ENCODE measurements at places on chromosomes 11 and 22. TPM values are rescaled to one million over a fixed set of nuclear protein-coding genes. Genes with fewer than 3 reads are reported as not detected.
A peak's percentile ranks its signal among the peaks of the same experiment; 100 is the strongest.

The ANKK1 gene
- not detected for total RNA-seq

The DERL3 gene
- total RNA-seq, result 10.6 TPM

The MCHR1 gene
- not detected for total RNA-seq

The SDHAF2 gene
- 50.7 TPM for total RNA-seq

The TBX10 gene
- not detected for total RNA-seq

The MS4A7 gene
- total RNA-seq, result 27.7 TPM

The RAB3IL1 gene
- total RNA-seq, result 16.8 TPM

The APOA4 gene
- not detected for total RNA-seq

The C22orf42 gene
- total RNA-seq, result not detected

The GSTT2 gene
- 0.48 TPM for total RNA-seq

The DRD4 gene
- not detected for total RNA-seq

The RFPL3 gene
- not detected for total RNA-seq

The GVQW3 gene
- 0.89 TPM for total RNA-seq

GRCh38 chr11:7019500-7020182 is 505 bp downstream of the ZNF214 start:
- H3K4me1 ChIP-seq, result peaks cover 3% of the 10 kb centered on the region
- peak; percentile 58 for DNase-seq

GRCh38 chr22:37187552-37187890 is 526 bp downstream of the C1QTNF6 start:
- DNase-seq, result no peak
- H3K36me3 ChIP-seq, result no peaks in the 10 kb centered on the region
- H3K27me3 ChIP-seq, result no peaks in the 10 kb centered on the region
- H3K27ac ChIP-seq, result peak overlapping the region; percentile 82
- no peaks in the 10 kb centered on the region for H3K4me1 ChIP-seq
- H3K4me3 ChIP-seq, result peak overlapping the region; percentile 32

GRCh38 chr11:27696115-27696514 is 4.1 kb downstream of the BDNF start:
- no peak overlapping the region for H3K4me3 ChIP-seq
- H3K27ac ChIP-seq, result no peak overlapping the region
- peaks cover 26% of the 10 kb centered on the region for H3K4me1 ChIP-seq
- no peaks in the 10 kb centered on the region for H3K36me3 ChIP-seq

GRCh38 chr11:16923987-16924386 is 90.2 kb downstream of the PLEKHA7 start:
- no peak for DNase-seq
- H3K4me3 ChIP-seq, result peak overlapping the region; percentile 52
- peak overlapping the region; percentile 8 for H3K27ac ChIP-seq
- no peaks in the 10 kb centered on the region for H3K36me3 ChIP-seq
- no peaks in the 10 kb centered on the region for H3K27me3 ChIP-seq
- H3K4me1 ChIP-seq, result no peaks in the 10 kb centered on the region

DNA sequence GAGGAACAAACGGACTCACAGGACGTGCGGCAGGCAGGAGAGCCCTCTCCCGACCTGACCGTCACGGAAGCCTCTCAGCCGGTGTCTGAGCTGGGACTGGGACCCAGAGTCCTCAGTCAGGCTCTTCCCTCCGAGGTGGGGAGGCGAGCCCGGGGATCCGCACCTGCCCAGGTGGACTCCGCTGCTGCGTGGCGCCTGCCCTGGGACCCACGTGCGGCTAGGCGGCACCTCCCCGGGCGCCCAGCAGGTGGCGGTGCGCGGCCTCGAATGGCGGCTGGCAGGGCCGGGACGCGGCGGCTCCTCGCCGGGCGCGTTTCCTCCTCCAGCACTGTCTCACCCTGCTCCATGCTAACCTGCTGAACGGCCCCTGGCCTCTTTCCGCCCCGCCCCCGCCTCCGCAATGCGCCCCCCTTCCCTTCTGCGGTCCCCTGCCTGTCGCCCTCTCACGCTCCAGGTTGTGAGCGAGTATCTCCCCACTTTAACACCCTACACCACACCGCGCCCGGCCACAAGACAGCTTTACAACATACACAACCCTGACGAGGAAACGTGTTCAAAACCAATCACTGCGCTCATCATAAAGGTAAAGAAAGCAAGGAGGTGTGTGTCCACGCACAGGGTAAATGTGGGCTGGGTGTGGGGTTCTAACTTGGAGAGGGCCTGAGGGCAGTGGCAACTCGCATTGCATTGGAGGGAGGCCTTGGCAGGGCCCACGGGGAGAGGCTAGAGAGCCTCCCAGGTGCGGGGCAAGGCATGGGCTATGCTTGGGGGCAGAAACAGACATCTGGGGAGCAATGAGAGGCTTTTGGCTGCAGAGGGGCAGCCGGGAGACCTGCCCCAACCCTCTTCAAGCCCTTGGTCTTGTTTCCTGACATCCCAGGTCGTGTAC is 25.9 kb upstream of the ATXN10 start:
- no peaks in the 10 kb centered on the region for H3K27me3 ChIP-seq
- no peaks in the 10 kb centered on the region for H3K36me3 ChIP-seq
- peak; percentile 63 for DNase-seq
- no peak overlapping the region for H3K27ac ChIP-seq

DNA sequence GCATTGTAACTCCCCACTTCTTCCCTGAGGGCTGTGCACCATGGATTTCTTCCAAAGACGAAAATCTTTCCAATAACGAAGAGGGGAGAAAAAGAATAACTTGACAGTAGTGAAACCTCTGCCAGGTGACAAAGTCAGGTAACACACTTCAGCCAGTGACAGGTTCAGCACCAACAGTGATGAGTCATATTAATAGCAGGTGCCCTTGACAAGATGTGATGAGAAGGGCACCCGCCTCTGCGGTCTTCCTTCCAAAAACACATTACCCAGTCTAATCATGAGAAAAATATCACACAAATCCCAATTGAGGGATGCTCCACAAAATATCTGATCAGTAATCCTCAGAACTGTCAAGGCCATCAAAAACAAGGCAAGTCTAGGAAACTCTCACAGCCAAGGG is 157.8 kb downstream of the EFCAB6 start:
- H3K27me3 ChIP-seq, result no peaks in the 10 kb centered on the region
- H3K4me3 ChIP-seq, result no peak overlapping the region
- H3K27ac ChIP-seq, result no peak overlapping the region
- no peaks in the 10 kb centered on the region for H3K4me1 ChIP-seq

DNA sequence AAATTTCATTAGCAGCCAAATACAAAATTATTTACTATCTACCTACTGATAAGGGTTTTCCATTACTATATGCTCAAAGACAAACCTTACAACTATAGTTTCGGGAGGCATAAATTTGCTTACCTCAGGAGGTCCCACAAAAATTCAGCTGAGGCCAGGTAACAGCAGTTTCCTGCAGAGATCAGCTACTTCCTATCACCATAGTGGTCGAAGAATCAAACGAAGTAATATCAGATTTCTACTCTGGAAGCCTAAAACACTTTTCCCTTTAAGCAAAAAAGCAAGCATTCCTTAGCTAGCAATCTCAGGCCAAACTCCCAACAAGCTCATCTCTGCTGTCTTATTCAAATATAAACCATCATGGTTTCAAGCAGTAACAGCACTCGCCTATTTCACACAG is 3.1 kb downstream of the NAP1L4 start:
- H3K27me3 ChIP-seq, result no peaks in the 10 kb centered on the region
- no peak for DNase-seq
- H3K36me3 ChIP-seq, result no peaks in the 10 kb centered on the region
- H3K27ac ChIP-seq, result no peak overlapping the region

DNA sequence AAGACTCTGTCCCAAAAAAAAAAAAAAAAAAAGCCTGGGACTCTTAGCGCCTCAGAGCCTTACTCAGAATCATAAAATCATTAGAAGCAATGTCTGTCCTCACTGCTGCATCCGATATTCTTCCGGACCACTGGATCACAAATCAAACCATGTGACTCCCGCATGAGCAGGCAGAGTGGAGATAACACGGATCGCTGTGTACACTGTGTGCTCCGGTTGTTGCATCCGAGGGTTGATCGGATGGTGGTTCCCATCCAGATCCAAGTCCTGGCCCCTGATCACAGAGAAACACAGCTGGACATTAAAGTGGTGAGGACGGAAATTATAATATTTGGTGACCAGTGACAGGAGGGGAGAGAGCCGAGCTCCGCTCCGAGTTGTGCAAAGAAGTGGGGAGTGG is 9.7 kb upstream of the TXNRD2 start:
- no peaks in the 10 kb centered on the region for H3K27me3 ChIP-seq
- peaks cover 5% of the 10 kb centered on the region for H3K36me3 ChIP-seq
- peak overlapping the region; percentile 80 for H3K27ac ChIP-seq
- no peak for DNase-seq
- no peak overlapping the region for H3K4me3 ChIP-seq

DNA sequence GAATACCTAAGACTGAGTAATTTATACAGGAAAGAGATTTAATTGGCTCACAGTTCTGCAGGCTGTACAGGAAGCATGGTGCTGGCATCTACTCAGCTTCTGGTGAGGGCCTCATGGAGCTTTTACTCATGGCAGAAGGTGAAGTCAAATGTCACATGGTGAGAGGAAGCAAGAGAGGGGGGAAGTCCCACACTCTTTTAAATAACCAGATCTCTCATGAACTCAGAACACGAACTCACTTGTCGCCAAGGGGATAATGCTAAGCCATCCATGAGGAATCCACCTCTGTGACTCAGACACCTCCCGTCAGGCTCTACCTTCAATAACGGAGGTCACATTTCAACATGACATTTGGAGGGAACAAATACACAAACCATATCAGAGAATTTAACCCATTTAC is 42.2 kb downstream of the BIRC2 start:
- H3K36me3 ChIP-seq, result peaks cover 51% of the 10 kb centered on the region
- peaks cover 12% of the 10 kb centered on the region for H3K4me1 ChIP-seq
- DNase-seq, result no peak
- no peaks in the 10 kb centered on the region for H3K27me3 ChIP-seq
- H3K27ac ChIP-seq, result no peak overlapping the region

DNA sequence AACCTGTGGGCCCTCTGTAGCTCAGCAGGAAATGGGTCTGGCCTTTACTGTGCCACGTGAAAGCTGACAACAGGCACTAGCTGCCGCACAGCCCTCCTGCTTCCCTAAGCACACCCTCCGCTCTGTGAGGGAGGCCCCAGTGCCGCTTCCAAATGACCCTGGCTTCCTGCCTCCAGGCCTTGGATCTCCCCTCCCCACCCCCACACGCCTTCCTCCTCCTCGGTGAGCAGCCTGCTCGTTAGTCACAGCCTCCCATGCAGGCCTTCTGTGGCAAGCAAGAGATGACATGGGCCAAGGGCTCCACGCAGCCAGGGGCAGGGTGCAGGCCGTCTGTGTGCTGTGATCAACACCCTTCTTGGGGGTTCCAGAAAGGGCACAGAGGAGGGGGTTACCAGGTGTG is 15.3 kb upstream of the RASL10A start:
- H3K4me1 ChIP-seq, result no peaks in the 10 kb centered on the region
- H3K27ac ChIP-seq, result no peak overlapping the region
- H3K4me3 ChIP-seq, result no peak overlapping the region
- H3K27me3 ChIP-seq, result no peaks in the 10 kb centered on the region
- H3K36me3 ChIP-seq, result peaks cover 68% of the 10 kb centered on the region

- no peaks in the 10 kb centered on the region for H3K36me3 ChIP-seq
- no peaks in the 10 kb centered on the region for H3K4me1 ChIP-seq
- H3K4me3 ChIP-seq, result no peak overlapping the region
- H3K27me3 ChIP-seq, result no peaks in the 10 kb centered on the region
- no peak overlapping the region for H3K27ac ChIP-seq
Measured at GRCh38 chr11:104546501-104546900, 351.8 kb downstream of the CASP12 start.

DNA sequence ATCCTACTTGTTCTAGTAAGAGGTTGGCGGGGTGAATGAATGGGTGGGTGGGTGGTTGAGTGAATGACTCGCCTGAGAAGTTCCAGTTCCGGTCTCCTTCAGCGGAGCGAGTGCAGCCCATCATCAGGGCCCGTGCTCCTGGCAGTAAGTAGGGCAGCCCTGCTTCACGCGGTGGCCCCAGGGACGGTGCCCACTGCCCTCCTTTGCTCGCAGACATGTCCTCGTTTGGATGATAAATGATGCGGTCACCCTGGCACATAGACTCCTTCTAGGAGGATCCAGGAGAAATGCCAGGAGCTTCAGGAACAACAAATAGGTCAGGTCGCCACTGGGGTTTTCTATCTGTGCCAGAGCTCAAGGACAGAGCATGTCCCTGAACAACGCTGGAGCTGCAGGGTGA is 370.8 kb downstream of the CTTN start:
- DNase-seq, result no peak
- no peaks in the 10 kb centered on the region for H3K4me1 ChIP-seq
- no peak overlapping the region for H3K27ac ChIP-seq
- no peaks in the 10 kb centered on the region for H3K27me3 ChIP-seq
- no peaks in the 10 kb centered on the region for H3K36me3 ChIP-seq
- H3K4me3 ChIP-seq, result no peak overlapping the region

- no peaks in the 10 kb centered on the region for H3K36me3 ChIP-seq
- no peak for DNase-seq
- H3K4me3 ChIP-seq, result no peak overlapping the region
- no peaks in the 10 kb centered on the region for H3K27me3 ChIP-seq
Measured at GRCh38 chr11:132802947-132803346, 729.4 kb downstream of the OPCML start.

- peaks cover 5% of the 10 kb centered on the region for H3K4me1 ChIP-seq
- H3K27ac ChIP-seq, result peak overlapping the region; percentile 63
- no peak for DNase-seq
- no peak overlapping the region for H3K4me3 ChIP-seq
- H3K36me3 ChIP-seq, result peaks cover 6% of the 10 kb centered on the region
Measured at GRCh38 chr22:37632174-37633088, 7.0 kb upstream of the SH3BP1 start.

- no peak overlapping the region for H3K4me3 ChIP-seq
- no peak for DNase-seq
- H3K27me3 ChIP-seq, result no peaks in the 10 kb centered on the region
- peaks cover 15% of the 10 kb centered on the region for H3K36me3 ChIP-seq
Measured at GRCh38 chr11:74992852-74993251, 4.1 kb downstream of the NEU3 start.

All from right atrium auricular region (tissue), 2 donors.